HCT116 (cell line): ENCODE measurements at places on chromosomes 1 and 21.

DNA sequence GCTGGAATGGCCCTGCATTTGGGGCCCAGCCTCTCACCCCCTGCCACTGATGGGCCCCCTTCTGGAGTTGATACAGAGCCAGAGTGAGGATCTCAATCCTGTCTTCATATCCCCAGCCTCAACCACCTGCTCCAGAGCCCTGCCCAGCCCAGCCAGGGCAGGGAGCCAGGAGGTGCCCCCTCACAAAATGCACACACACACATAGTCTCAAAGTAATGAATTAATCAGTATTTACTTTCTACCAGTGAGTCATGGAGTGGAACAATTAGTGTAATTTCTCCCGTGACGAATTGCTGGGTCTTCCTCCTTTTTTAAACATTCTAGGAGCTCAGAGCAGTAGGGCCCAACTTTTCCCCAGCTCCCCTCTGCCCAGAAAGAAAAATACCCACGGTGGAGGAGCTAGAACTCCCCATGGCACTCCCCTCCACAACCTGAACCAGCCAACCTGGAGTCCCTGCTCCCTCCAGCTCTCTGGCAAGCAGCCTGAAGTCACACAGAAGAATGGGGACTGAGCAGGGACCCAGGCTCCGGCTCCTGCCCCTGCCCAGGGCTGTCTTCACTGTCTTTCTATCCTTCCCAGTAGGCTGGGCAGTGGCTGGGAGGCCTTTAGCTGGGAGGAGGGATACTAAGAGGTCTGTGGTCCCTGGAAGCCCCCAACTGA, 29.3 kb downstream of the SDC3 start:
- DNase-seq, result no peak

GRCh38 chr1:200376528-200376927, 33.3 kb downstream of the ZNF281 start:
- DNase-seq, result no peak

DNA sequence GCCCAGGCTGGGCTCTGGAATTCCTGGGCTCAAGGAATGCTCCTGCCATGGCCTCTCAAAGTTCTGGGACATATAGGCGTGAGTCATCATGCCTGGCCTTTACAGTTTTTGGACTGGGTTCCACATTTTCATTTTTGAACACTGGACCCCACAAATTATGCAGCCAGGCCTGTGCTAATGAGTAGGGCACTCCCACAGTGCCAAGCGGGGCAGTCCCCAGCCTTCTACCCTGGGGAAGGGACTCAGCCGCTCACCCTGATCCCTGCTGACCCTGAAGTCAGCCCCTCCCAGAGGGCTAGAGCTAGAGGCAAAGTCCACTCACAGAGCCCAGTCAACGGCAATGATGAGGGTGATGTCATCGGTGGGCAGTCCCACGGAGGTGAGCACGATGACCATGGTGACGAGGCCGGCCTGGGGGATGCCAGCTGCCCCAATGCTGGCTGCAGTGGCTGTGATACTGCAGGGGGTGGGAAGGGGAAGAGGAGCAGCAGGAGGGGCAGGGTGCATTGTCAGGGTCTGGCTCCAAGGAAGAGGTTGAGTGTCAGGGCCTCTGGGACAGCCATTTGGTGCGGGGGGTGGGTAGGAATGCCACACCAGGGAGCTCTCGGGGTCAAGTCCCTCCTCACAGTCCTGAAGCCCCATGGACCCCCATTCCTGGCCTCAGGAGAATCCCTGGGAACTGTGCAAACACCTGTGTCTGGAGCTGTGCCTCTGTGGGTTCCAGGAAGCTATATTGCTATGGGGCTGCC, 27.6 kb downstream of the PODN start:
- no peak for DNase-seq

GRCh38 chr1:82775406-82776000, 974.8 kb downstream of the ADGRL2 start:
- peak; percentile 6 for DNase-seq

GRCh38 chr1:26372039-26372438, 511 bp downstream of the ZNF683 start:
- no peak for DNase-seq

- no peak for DNase-seq
Measured at GRCh38 chr1:62406576-62406975, 30.3 kb upstream of the USP1 start.

- DNase-seq, result no peak
Measured at GRCh38 chr1:111628153-111628552, 8.6 kb downstream of the RAP1A start.

GRCh38 chr1:245957427-245957826, 549.7 kb downstream of the SMYD3 start:
- DNase-seq, result no peak

DNA sequence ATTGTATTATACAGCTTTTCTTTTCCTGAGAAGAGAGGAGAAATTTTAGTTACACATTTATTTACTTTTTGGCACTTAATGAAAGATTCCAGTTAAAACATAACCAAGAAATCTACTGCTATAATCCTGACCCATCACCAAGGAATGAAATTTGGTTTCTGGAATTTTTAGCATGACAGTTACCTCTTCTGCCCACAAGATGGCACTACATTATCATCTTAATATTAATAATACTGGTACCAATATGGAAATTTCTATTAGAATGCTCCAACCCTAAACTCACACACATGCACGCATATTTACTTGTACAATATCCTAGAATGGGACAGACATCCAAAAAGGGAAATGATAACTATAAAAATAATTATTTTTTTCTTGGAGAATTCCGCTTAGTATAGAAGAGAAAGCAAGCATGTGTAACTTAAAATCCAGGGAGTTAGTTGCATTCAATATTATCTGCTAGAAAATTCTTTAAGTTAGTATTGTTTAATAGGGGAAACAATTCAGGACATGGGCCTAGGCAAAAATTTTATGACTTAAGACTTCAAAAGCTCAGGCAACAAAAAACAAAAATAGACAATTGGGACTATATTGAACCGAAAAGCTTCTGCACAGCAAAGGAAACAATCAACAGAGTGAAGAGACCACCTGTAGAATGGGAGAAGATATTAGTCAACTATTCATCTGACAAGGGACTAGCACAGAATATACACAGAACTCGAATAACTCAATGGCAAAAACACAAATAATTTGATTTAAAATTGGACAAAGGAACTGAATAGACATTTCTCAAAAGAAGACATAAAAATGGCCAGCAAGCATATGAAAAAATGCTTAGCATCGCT, 37.4 kb downstream of the MAP3K21 start:
- no peak for DNase-seq

DNA sequence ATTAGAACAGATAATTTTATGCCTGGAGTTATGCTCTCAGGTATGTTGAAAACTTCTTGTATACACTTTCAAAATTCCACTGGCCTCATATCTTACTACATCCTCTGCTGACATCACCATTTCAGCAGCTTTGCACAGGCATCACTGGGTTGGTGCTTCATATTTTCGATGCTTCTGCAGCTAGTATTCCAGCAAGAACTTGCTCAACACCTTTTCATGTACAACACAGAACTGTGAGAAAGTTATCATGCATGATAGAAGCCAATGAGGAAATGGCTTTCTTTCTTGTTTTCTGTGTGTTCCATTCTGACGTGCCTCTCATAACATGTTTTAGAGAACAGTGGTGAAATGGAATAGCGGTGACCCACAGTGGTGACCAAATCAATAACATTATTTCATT, 5.1 kb upstream of the GBP5 start:
- DNase-seq, result no peak

DNA sequence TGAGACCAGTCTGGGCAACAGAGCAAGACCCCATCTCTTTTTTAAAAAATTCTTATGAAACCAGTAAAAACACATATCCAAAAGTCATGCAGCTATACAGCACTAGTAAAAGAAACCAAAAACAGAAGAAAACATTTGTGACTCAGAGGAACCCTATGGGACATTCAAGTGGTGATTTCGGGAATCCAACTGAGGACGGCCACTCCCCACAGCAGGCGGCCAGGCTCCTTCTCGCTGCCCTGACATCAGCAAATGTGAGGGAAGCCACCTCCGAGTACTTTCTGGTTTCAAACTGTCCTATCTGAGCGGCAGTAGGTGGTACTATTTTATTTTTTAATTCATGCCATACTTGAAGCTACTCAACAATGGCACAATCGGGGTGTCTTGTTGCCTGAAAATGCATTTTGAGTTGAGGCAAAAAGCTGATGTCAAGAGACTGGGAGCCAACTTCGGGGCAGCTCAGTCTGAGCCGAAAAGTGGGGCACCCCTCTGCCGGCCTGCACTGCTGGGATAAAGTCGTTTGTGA, 3.3 kb downstream of the SUMO3 start:
- DNase-seq, result no peak

DNA sequence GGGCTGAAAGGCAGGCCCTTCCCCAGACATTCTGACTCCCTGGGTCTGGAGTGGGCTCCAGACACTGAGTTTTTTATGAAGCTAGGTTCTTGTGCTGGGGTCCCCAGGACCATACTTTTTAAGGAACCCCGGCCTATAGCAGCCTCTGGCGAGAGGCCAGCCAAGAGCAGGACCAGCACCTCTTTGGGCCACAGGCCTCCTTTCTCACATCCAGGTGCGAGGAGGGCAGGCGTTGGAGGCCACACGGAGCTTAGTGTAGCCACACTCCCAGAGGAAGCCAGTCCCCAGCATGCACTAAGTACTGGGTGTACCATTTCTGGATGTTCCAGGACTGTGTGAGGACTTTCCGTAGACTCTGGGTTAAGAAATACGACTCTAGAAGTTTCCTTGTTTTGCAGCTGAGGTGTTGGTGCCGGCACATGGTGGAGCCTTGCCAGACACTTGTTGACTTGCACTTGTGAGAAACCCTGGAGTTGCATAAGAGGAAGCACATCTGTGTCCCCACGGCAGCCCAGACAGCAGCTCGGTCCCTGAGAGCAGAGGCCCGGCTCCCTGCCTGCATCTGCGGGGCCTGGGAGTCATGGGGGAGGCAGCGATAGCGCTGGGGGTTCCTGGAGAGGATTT, 122.2 kb upstream of the VAMP3 start:
- DNase-seq, result no peak

DNA sequence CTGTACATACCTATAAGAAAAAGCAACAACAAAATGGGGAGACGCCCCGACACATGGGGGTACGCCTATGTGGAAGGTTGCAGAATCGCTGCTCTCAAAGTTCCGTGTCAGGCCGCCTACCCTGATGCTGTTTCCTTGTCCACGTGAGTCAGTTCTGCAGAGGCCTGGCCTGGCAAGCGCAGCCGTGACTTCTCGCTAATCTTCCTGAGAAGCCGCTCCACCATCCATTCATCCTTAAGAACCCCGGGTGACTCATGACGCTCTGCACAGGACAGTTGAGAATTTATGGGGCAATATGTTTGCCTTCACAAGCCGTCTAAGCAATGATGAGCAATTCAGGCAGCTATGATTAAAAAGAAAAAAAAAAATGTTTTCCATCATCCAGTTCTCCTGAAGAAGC, 122.3 kb upstream of the TMPRSS2 start:
- DNase-seq, result peak; percentile 86

DNA sequence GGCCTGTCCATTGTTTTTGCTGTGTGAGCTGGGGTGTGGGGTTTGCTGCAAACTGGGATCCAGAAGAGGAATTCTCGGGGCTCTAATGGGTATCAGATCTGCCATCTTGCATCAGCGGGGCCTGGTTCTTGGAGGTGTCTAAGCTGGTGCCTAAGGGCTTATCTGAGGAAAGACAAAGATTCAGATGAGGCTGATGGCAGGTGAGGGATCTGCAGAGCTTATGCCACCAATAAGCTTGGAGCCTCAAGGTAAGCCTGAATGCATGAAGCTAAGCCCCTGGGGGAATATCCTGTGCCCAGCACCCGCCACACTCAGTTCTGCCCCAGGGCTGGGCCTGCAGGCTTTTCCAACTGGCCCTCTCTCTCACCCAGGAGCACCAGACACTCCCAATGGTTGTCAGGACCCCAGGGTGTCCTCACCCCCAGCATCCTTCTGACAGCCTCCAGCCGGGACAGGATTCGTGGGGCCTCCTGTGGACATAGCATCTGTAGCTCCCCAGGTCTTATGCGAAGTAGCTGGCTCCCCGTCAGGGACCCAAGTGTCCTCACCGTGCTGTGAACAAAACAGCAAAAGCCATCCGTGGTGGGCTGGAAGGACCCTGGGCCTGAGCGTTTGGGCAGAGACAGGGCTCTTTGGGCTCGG, 9.5 kb upstream of the GSTM3 start:
- DNase-seq, result no peak

DNA sequence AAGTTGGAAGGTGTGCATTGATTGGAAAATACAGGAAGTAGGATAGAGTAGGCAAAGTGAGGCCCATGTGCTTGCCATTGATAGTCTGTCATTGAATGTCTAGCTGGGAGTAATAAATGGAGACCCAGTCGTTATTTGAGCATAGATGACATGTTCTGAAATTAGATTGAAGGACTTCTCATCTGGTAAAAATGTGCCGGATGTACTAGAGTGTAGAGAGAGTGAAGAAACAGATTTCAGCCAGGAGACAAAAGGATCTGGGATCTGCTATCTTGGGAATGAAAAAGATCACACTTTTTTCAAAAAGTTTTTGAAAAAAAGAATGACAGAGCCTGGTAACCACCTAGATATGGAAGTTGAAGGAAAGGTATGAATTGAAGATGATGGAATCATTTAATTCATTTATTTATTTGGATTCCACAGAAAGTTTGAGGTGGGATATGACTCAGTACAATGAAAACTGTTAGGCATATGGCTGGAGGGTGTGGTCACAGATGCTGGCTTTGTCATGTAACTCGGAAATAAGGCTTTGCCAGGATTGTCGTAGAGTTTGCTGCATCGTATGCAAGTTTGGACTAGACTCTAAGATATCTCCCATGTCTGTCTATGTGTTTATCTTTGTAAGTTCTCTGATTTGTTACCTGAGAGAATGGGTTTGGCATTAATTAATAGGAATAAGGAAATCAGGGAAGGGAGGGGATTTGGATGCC, 137.1 kb downstream of the PBX1 start:
- no peak for DNase-seq

DNA sequence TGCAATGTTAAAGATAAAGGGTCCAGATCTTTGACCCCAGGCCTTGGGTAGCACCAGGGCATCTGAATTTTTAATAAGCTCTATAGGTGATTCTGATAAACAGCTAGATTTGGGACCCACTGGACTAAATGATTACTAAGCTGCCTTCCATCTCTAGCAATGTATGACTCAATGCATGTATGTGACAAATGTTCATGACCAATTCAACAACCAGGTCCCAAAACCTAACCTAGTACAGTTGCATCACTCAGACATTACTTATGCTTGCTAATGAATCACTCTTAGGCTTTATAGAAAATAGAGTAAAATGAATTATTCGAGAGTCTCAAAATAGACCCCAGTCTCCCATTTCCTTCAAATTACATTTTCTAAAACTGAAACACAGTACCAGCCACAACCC, 35.5 kb downstream of the RCAN1 start:
- no peak for DNase-seq
